Neural crest cell (in vitro differentiated cells): ENCODE measurements at places on chromosomes 6 and 20.

GRCh38 chr6:43984442-43985321 is 142.6 kb downstream of the MRPL14 start:
- DNase-seq: no peak

DNA sequence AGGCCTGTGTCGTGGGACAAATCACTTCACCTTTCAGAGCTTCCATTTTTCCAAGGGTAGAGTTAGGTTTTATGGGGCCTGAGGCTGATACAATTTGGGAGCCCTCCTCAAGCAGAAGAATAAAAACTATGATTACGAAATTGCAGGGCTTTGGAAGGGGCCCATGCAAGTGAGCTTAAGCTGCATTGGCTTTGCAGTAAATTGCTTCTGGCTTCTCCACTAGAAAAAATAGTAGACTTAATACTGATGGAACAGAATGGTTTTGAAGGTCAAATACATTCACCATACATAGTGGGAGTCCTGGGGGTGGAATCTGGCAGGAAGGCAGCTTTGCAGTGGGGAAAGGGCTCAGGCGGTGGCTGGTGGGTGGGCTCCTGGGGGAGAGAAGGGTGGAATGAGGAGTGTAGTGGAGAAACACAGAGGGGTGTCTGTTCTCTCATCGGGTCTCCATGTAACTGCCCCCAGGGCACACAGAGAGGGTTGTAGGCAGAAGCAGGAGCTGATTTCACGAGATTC is 55.9 kb upstream of the RNF24 start:
- peak; percentile 21 for DNase-seq

DNA sequence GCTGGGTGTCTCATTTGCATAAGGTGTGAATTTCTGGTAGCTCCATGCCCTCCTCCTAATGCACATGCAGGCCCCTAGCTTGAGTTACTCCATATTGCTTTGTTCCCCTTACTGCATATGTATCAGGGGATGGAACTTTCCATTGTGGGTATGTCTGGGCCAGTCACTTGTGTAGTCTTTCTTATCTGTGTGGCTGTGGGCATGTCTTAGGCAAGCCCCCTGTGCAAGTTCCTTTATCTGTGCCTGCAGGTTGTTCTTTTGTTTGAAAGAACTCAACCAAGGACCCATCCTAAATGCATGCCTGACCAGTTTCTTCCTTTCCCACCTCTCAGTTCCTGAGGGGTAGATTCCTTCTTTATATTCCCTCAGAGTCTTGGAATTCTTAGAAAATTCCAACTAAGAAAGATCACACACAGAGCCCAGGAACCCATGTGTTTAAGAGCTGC is 23.6 kb downstream of the MBOAT1 start:
- DNase-seq: no peak

DNA sequence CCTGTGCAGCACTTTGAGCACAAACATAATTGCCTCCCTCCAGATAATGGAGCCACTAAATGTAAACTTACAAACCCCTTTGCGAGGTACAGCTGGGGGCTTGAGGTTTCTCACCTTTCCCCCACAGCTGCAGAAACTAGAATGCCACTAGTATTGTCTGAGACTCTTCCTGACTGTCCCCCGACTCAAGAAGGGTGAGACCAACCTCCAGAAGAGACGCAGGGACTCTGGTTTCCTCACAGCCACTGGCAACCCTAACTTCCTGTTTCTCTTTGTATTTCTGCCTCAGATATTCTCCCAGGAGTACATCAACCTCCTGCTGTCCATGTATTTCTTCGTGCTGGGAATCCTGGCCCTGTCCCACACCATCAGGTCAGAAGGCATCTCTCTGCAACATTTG is 23.6 kb downstream of the HM13 start:
- DNase-seq: no peak

DNA sequence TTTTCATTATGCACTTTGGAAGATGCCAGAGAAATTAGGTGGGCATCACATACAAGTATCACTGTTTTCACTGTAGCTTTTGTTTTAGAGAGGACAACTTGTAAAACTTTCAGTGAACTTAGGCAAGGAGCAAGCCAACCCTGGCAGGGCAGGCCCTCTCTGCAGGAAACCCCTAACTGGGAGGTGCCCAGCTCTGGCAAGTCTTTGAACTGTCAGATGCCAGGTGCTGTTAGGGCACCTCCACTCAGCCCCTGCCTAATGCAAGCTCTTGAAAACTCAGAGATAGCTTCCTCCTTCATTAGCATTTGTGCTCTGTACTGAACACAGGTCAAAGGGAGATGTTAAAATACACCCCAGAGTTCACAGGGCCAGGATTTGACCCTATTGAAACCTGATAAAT is 774.2 kb upstream of the FLRT3 start:
- DNase-seq: no peak

DNA sequence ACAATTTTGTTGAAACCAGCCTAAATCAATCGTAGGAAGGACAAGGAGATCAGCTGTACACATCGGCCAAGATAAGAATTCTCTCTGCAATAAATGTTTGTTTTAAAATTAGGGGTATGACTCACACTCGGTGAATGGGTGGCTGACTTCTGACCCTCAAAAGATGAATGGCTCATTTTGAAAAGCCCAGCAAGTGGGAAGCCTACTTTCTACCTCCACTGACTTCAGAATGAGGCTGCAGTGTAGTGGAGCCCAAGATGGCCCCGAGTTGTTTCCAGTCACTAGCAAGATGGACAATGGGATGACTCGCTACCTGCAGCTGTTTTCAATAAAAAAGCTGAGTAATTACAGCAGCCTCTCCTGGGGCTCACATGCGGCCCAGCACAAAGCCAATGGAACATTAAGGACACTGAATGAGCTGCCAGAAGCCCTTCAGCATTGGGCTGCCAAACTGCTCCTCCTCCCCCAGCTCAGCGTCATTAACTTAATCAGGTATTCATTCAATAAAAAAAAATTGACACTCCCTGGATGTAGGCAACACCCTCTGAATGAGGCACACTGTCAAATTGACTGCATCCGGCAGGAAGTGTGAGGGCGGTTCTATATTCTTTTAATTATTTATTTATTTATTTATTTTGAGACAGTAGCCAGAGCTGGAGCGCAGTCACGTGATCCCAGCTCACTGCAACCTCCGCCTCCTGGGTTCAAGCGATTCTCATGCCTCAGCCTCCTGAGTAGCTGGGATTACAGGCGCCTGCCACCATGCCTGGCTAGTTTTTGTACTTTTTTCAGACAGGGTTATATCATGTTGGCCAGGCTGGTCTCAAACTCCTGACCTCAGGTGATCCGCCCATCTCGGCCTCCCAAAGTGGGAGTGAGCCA is 107.3 kb downstream of the GMPR start:
- DNase-seq: no peak

- DNase-seq: no peak
Observed at GRCh38 chr6:100488244-100488643, 23.5 kb upstream of the SIM1 start.

GRCh38 chr6:12150812-12151432 is 138.8 kb downstream of the HIVEP1 start:
- no peak for DNase-seq

DNA sequence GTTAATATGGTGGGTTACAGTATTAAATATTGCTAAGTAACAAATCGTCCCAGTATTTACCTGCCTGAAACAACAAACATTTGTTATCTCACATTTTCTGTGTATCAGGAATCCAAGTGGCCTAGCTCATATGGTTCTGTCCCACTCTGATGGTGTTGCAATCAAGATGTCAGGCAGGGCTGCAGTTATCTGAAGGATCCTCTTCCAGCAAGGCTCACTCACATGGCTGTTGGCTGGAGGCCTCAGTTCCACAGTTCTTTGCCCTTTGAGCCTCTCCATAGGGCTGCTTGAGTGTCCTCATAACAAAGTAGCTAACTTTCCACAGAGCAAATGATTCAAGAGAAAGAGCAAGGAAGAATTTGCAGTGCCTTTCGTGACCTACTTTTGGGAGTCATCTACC is 17.7 kb downstream of the RAB22A start:
- DNase-seq: no peak

GRCh38 chr6:106702451-106703110 is 73.2 kb downstream of the QRSL1 start:
- no peak for DNase-seq

- no peak for DNase-seq
Observed at GRCh38 chr6:136251394-136251793, 1.3 kb upstream of the MTFR2 start.

DNA sequence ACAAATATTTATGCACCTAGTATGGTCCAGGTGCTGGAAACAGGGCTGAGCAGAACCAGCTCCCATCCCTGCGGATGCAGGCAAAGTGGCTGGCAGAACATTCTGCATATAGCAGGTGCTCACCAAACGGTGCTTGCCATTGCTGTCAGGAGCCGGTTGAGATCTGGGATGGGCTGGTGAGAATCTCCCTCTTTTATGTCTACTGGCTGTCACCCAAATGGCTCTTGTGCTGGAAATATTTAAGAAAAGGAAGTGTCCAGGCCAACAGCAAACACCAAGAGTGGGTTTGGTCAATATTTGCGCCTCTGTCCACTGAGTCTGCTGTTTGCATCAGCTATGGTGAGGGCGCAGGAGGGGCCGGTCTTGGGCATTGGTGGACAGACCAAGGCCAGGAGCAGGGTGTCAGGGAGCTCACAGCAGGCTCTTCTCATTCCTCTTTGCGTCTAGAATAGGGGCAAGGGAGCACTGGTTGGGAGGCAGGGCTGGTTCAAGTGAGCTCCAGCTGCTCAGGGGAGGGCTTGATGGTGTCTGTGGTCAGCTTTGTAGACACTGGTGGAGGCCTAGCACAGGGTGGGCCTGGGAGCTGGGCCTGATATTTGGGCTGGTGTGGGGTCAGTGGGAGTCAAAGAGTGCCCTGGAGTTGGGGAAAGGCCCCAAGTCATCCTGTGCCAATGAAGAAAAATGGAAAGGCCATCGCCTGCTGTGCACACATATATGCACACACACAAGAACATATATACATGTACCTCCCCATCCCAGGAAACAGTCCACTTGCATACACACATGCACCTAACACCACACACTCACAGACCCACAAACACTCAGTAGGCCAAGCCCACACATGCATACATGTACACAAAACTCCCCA is 1.4 kb upstream of the BPIFB2 start:
- DNase-seq: no peak

- peak; percentile 94 for DNase-seq
Observed at GRCh38 chr6:30678964-30679726, 6.3 kb upstream of the DHX16 start.
